ENCODE measurements at places on chromosomes 5 and 9.

GRCh38 chr5:79697222-79698170, 7.9 kb downstream of the CMYA5 start:
- DNase-seq, result no peak

GRCh38 chr5:114434396-114435219, 72.7 kb downstream of the KCNN2 start:
- DNase-seq, result no peak

DNA sequence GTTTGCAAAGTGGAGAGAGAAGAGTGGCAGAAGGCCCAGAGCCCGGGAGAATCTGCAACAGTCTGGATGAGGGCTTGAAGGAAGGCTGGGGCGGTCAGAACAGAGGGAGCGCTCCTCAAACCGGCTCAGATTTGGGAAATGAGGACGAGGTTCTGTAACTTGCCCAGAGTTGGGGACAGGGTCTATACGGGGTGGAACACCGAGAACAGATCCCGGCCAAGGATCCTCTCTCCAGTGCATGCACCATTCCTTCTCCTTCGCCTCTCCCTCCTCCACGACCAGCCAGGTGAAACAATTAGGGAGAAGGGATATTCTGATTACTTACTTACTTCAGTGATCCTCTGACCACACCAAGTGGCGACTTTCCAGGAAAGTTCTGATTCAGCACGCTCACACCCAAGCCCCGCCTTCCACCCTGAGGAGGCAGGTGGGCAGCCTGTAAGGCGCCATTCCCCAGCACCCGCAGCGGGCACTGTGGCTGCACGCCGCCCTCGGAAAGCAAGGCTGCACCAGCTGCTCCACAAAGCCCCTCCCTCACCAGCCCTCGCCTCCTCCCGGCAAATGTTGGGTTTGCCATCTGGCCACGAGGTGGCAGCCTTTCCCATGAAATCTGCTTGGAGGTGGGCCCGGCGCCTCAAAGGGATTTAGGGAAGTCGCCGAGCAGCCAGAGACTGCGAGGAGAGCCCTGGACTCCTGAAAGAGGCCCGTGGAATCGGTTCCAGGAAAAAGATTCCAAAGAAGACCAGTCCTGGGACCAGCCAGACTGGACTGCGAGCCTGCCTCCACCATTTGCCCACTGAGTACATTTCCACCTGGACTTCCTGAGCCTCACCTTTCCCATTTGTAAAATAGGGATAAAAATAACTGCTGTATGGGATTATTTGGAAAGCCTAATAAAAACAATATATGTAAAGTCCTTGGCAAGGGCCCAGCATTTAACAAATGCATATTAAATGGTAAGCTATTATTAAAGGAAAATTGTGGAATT, 22.2 kb upstream of the WWC1 start:
- DNase-seq, result peak; percentile 67

- no peak for DNase-seq
Observed at GRCh38 chr9:135984072-135984710, 23.0 kb upstream of the UBAC1 start.

GRCh38 chr9:92616199-92616641, 53.7 kb downstream of the IPPK start:
- no peak for DNase-seq
